ENCODE measurements at places on chromosomes 6 and 20.

- DNase-seq, result no peak
Measured at GRCh38 chr6:7471171-7471570, 70.3 kb upstream of the DSP start.

DNA sequence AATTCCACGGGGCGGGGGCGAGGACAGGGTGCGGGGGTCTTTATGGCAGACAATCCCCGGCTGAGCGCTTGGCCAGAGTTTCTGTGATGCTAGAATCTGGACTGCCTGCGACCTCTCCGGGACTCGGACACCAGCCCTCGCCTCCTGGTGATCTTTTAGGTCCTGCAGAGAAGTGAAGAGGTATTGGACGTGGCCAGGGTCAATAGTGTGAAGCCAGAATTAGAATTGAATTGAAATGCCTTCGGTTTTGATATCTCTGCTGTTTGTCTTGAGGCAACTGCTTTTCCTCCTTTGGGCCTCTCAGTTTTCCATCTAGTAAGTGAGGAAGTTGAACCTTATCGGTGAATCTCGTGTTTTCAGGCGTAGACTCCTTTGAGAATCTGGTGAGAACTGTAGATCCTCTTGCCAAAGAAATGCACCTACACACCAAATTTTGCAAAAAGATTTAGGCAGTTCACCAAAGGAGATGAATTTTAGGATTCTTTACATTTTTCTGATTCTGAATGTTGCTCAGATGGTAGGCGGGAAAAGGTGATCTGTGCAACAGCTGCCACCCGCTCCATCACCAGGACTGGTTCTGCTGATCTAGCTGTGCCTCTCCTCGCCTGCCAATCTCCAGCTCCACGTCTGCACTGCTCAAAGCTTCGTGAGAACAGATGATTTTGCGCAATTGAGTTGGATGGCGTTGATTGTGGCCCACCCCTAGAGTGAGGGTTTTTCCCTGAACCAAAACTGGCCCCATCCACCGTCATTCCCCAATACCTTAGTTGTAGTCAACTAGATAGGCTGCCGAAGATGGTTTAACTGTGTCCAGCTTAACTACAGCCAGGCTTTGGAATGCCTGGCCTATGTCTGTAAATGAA lies 837 bp upstream of the OSER1 start:
- no peak for DNase-seq

DNA sequence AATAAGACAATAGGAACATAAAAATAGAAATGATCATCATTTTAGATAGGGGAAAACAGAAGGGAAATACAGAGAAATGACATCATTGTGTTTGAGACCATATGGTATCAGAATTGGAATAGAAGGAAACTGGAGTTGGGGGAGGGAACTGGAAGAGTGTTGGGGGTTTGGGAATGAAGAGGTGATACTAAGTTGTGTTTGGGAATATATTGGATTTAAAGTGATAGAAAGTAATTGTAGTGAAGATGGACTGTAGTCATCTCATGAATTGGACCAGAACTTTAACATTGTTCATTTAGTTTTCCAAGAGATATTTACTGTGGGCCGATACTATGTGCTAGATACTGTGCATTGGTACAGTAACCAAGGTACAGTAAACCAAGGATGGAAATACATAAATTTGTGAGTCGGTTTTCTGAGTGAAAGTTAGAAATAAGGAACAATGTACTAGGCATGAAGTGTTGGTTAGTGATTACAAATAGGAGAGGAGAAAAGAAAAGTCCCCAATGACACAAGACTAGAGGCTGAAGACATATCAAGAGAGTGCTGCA lies 32.3 kb downstream of the KCNQ5 start:
- no peak for DNase-seq

GRCh38 chr6:24766680-24767462 lies 7.9 kb upstream of the GMNN start:
- no peak for DNase-seq

- DNase-seq, result no peak
Measured at GRCh38 chr6:161200610-161201370, 73.1 kb downstream of the AGPAT4 start.

- DNase-seq, result no peak
Measured at GRCh38 chr6:154624038-154624599, 109.1 kb upstream of the SCAF8 start.

DNA sequence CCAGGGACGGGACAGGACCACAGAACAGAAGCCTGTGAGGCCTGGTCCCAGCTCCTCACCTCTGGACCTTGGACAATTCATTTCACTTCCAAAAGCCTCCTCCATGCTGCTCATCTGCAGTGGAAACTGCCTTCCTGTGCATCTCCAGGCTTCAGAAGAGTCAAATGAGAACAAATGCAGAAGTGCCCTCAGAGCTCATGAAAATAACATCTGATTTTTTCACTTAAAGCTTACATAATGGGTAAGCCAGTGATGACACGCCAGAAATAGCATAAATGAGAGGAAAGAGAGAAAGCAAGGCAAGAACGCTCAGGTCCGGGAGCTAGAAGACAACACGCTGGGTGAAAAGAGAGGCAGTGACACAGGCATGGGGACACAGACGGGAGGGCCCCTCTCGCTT lies 7.9 kb downstream of the CNKSR3 start:
- DNase-seq, result no peak

GRCh38 chr6:64270083-64270482 lies 634.5 kb downstream of the PHF3 start:
- no peak for DNase-seq

- no peak for DNase-seq
Measured at GRCh38 chr6:5128351-5128750, 43.2 kb downstream of the PPP1R3G start.

DNA sequence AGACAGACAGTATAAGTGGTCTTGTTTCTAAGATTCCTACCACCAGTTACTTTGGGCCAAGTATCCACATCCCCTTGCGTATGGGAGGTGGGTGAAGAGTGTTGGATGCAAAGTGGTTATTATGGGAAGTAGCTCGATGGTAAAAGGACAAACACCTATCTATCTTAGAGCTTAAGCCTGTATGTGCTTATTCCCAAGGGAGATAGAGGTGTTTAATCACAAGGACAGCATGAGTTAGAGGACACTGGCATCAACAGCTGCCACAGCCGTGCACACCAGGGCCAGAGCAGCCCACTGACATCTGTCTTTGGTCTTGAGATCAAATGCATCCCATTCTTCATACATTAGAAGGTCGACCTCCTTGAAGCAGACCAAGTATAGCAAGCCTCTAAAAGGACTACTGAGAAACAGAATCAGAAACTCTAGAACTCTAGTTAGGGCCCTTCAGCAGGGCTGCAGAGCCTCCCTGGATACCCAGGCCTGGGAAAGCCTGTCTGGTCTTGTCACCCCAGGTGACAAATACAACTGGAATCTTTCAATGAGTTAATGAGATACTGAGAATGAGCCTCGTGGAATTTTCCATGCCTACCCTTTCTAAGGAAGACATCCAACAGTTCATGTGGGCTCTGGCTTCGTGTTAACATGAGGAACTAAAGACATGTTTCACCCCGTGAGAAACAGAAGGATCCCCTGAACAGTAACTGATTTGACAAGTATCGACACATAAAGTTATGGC lies 28.7 kb downstream of the TXNDC5 start:
- no peak for DNase-seq

- no peak for DNase-seq
Measured at GRCh38 chr6:20117474-20117873, 94.8 kb downstream of the MBOAT1 start.

- no peak for DNase-seq
Measured at GRCh38 chr6:136726837-136727557, 65.3 kb downstream of the MAP3K5 start.

DNA sequence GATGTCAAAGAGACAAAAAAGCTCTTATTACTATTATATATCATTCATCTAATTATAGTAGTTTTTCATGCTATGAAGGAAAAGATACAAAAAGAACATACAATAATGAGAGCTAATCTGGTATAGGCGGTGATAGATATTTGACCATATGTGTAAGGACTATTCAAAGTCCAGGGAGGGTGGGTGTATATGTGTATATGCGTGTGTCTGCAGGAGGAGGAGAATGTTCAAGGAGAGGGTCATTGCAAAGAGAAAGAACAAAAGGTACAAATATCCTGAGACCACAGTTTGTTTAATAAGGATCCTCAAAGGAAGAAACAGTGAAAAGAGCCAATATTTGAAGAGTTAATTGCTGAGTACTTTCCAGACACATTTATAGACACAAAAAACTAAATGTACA lies 1288.6 kb upstream of the CITED2 start:
- DNase-seq, result no peak

GRCh38 chr20:45028424-45029136 lies 62.3 kb downstream of the STK4 start:
- no peak for DNase-seq

DNA sequence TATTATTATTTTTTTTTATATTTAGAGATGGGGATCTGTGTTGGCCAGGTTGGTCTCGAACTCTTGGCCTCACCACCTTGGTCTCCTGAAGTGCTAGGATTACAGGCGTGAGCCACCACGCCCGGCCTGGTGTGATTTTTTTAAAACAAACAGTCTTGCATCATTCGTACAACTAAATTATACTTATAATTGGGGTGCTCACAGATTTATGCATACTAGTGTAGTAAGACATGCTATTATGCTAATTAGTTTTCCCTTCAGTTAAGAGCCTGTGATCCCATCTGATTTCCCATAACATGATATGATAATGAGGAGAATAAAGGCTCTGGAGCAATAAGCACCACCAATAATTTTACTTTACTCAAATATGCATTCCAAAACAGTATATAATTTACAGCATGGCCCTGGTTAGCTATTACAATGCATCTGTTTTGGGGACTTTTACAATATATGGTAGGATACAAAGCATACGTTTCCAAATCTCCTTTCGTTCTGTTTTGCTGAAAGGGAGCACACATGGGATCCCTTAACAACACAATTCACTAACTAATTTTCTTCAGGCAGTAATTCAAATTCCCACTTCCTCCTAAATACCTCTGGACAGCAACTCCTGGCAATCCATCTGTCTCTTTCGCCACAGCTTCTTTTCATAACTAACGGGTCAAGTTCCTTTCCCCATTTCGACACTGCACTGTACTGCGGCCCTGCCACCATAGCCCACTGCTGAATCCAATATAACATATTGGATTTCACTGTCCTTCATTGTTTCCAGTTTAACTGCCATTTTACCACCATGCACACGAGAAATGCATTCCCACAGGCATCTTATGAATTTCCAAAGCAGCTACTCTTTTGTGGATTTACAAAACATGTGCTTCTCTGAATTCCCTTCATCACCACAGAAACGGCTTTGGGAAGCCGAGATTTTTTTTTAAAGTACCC lies 1.7 kb downstream of the NUDT3 start:
- DNase-seq, result no peak

DNA sequence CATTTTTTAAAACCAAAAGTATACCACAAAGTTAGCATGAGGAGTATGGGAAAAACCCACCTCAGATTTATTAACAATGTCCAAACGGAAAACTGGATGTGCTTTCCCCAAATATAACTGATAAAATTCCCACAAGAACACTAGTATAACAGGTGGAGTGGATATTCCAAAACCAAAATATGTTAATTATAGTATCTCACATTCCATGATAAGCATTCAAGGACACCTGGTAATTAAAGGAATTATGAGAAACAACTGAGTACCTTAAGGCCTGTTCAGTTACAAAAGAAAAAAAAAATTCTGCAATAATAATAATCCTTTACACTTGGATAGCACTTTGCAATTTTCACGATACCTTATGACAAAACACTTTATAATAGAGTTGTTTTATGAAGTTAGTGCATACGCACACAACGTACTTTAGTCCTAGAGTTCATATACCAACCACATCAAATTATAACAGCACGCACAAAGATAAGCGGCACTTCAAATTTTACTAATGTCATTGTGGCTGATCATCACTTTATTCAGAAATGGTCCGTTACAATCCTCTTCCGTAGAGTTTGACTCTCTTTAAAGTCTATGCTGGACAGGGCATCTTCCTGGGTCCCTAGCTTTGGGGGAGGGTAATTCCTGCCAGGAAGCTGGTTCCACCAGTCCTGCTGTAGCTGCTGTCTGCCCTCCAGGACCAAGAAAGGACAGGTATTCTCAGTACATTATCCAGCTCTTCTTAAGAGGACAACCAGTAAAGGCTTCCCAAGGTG lies 1.7 kb downstream of the CDK19 start:
- DNase-seq, result no peak

DNA sequence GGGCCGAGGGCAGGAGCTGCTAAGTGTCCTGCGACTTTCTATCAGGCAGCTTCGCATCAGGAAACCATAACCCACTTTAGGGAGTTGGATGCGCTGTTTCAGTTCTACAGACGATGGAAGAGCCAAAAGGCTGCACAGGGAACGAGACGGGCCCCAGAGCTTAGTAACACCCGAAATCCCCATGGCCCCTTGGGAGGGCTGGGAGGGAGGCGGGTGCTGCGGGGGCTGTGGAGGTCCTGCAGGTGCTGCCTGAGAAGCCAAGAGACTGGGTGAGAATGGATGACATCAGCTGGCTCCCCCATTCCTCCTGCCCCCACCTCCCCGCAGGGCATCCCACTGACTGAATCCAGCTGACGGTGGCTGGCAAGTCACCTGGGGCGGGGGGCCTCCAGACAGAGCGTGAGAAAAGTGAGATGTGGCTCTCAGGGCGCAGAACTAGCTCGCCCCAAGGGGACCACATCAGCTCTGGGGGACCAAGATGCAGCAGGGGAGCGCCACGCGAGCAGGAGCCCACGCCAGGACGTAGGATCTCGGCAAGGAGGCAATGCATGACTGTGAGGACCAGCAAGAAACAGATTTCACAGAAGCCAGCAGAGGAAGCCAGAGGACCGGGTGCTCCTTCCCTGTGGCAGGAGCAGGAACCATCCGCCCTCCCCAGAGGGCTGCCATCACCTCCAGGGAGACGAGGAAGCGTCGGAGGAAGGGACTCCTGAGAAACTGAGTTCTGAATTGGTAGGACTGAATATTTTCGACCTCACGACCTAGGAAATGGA lies 36.8 kb downstream of the PNLDC1 start:
- DNase-seq, result no peak

GRCh38 chr6:157089258-157089657 lies 234.1 kb downstream of the TMEM242 start:
- DNase-seq, result no peak

DNA sequence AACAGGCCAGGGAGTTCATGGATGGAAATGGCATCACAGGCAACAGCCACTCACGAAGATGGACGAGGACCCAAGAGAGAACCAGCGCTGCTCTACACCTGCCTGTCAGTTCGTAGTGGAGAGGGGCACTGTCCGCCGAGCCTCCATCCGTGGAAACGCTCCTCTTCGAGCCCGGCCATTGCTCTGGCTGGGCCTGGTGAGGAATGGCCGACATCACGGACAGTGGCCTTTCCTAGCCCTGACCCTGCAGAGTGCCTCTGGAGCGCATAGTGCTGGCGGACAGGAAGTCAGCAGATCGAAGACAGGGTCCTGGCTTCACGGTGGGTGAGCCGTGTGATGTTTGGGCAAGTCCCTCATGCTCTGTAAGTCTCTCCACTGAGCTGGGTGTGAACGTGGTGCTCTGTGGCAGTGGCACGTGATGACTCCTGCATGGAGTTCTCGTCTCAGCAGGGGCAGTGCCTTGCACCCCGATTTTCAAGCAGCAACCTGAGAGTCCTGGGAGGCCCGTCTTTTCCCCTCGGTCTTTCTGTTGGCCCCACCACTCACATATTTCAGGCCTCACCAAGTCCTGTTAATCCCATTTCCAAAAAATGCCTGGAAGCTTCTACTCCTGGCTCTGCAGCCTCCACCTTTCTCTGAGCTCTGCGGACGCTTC lies 214.4 kb downstream of the ERMARD start:
- DNase-seq, result no peak

- no peak for DNase-seq
Measured at GRCh38 chr20:63087236-63087871, 80.6 kb upstream of the BHLHE23 start.

All from activated naive CD8-positive, alpha-beta T cell treated with anti-CD3 and anti-CD28 coated beads, Interleukin-2, amount 50 U/mL, for 16 hours (primary cell).